ENCODE measurements at places on chromosomes 6 and 20. TPM values are rescaled to one million over a fixed set of nuclear protein-coding genes. Genes with fewer than 3 reads are reported as not detected.

PGC gene
- total RNA-seq, result not detected

GJA1 gene
- total RNA-seq, result 498 TPM

HSPA1L gene
- total RNA-seq, result 1.2 TPM

C20orf141 gene
- not detected for total RNA-seq

RHAG gene
- not detected for total RNA-seq
